ENCODE measurements at places on chromosomes 7 and 10.

- peak; percentile 22 for DNase-seq
Measured at GRCh38 chr7:98240961-98241673, 10.9 kb downstream of the TECPR1 start.

DNA sequence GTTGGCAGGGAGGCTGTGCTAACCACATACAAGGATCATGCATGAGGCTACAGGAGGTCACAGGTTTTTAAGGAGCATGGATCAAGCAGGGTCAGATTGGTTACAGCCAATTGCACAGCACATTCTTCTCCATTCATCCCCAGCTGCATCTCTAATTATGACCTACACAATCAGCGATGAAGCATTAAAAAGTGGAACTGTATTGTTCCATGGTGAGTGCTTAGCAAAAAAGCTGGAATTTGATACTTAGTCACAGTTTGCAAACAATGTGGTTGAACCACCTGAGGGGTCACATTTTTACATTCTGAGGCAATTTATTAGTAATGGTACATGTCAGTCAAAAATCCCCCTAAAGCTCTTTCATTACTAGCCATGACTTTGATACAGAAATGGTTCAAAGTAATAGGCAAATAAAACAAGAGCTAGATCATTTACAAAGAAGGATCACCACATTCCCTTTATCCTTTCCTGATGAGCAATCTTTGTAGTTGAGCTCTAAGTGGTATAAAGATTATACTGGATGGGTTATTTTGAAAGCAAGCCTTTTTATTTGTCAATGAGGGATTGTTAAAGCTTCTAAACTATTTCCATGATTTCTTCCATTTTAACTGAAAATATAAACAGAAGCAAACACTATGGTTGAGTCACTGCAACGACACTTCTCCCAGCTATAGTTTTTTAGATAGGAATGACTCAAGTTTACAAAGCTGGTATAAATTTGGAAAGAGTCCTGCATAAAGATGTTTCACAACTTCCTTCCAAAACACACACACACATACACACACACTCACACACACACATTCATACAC is 217.8 kb upstream of the SEMA3A start:
- DNase-seq: no peak

GRCh38 chr10:132283604-132284382 is 24.0 kb downstream of the STK32C start:
- no peak for DNase-seq

GRCh38 chr10:107914450-107915214 is 750.1 kb upstream of the SORCS1 start:
- no peak for DNase-seq

GRCh38 chr7:42207420-42207819 is 29.6 kb downstream of the GLI3 start:
- DNase-seq: no peak

DNA sequence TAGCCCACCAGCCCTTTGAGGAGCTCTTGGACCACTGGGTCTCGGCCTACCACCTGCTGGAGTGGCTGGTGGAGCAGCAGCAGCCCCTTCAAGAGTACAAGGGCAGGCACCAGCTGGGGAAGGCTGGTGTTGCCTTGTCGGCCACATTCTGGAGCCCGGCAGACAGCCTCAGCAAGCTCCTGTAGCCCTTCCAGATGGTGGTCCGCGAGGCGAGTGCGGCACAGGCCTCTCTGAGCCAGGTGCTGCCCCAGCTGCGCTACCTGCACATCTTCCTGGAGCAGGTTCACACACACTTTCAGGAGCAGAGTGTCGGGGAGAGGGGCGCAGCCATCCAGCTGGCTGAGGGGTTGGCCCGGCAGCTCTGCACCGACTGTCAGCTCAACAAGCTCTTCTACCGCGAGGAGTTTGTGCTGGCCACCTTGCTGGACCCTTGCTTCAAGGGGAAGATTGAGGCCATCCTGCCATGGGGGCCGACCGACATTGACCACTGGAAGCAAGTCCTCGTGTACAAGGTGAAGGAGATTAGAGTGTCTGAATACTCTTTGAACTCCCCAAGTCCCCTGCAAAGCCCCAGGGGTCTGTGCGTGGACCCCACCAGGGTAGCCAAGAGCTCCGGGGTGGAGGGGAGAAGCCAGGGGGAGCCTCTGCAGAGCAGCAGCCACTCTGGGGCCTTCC is 7.0 kb upstream of the ACTR3C start:
- no peak for DNase-seq

GRCh38 chr10:132615341-132616169 is 78.0 kb downstream of the INPP5A start:
- DNase-seq: no peak

DNA sequence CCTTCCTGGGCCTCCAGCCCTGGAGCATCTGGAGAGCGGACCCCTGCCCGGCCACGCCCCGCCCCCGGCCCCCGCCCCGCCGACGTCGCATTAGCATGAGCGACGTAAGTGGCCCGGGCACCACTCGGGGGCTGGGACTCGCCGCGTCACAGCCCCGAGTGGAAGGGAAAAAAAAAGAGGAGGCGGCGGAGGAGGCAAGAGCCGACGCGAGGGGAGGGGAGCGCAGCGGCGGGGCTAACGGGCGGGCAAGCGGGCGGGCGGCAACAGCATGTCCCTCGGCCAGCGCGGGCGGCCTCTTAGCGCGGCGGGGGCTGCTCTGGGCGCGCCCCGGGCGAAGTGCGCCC is at the start of gene SLC18A3:
Gene SLC18A3, plus strand, starts transcription at position 197 of the 344 bp plus-strand sequence. CDS start 431 bp downstream, outside the sequence.
- no peak for DNase-seq

- DNase-seq: no peak
Measured at GRCh38 chr7:92330835-92331438, 85.2 kb downstream of the ANKIB1 start.

DNA sequence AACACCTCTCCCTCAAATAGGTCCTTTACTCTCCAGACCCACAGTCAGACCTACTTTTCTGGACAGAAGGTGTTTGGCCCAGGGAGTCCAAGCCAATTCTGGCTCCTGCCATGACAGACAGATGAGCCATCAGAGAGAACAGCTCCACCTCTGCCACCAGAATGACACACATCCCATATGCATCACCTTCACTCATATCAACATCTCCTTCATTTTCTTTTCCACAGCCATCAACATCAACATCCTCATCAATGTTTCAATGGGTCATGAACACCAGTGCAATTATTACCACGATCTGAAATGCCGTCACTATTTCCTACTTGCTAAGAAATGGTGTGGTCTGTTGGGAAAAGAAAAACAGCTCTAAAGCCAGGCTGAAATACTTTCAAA is 67.9 kb downstream of the CCDC71L start:
- DNase-seq: no peak

GRCh38 chr7:5774790-5775189 is 6.7 kb downstream of the RNF216 start:
- DNase-seq: no peak

DNA sequence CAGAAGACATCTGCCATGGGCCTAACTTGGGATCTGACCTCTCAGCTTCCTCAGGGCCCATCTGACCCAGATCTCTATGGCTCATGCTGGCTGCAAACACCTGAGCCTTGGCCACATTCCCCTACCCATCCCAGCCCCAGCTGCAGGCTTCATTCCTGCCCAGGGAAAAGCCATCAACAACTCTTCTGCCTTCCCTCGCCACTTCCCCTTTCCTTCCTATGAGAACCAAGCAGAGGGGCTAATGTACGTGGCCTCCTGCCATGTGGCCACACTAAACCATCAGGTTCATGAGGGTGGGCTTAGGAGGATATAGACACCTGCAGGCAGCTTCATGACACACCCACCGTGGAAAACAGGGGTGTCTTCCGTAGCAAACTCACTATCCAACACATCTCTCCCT is 312.2 kb downstream of the GALNT17 start:
- no peak for DNase-seq

GRCh38 chr10:119524720-119525070 is 17.8 kb downstream of the RGS10 start:
- DNase-seq: no peak

- no peak for DNase-seq
Measured at GRCh38 chr10:20380401-20380800, 516.7 kb downstream of the NEBL start.

- DNase-seq: no peak
Measured at GRCh38 chr7:106606120-106606519, 54.8 kb downstream of the CCDC71L start.

- DNase-seq: no peak
Measured at GRCh38 chr7:73717991-73718405, 1.5 kb downstream of the STX1A start.

DNA sequence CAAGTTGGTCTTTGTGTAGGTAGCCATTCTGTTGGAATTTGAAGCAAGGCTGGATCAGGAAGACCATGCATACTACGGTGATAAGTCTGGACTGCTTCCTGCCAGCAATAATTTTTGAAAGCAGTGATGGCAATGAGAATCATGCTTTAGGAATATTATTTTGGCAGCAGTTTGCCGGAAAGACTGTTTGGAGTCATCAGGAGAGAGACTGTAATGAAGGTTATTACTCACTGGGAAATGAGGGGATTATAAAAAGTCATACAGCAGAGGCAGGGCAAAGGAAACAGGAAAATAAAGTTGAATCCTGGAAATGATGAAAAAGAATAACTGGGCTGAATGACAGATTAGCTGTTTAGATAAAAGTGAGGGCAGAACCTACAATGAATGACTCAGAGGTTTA is 1136.8 kb upstream of the AUTS2 start:
- DNase-seq: no peak

DNA sequence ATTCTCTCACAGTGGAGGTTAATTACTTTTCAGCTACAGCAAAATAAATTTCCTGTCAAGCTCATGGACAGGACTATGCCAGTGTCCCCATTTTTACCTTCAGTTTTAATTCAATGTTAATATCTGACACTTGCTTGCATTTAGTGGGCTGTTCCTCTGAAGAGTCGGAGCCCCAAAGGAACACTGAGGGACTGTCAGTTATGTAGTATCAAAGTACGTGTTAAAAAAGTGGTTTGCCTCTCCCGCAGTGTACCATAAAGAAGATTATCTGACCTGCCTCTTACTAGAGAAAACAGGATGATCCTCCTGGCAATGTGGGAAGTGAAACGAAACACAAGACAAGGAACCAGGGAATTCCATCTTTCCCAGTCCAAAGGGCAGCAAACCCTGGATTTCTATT is 1010.9 kb upstream of the PHF14 start:
- DNase-seq: no peak

DNA sequence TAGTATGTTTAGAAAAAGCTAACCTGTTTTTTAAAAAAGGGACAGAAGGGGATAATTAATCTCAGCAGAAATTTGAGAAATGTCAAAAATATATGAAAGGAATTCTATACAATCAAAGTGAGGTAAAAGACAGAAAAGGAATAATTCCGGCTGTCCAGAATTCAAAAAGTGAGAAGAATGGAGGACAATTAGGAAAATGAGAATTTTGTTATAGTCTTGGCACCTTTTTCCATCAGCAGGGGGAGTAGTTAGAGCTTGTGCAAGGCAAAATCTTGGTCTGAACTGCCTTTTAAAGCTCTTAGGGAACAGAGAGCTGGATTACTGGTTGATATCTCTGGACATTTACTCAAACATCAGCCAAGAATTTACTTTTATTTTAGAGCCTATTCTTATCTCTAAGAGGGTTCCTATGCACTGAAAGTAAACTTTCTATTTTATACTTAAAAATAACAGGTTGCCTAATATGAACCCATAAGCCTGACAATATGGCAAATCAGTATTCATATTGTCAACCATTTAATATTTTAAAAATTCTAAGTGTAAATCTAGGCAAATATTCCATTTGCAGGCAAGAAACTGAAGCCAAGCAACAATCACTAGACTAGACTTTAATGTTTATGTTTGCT is 185.6 kb downstream of the ANK3 start:
- peak; percentile 55 for DNase-seq

DNA sequence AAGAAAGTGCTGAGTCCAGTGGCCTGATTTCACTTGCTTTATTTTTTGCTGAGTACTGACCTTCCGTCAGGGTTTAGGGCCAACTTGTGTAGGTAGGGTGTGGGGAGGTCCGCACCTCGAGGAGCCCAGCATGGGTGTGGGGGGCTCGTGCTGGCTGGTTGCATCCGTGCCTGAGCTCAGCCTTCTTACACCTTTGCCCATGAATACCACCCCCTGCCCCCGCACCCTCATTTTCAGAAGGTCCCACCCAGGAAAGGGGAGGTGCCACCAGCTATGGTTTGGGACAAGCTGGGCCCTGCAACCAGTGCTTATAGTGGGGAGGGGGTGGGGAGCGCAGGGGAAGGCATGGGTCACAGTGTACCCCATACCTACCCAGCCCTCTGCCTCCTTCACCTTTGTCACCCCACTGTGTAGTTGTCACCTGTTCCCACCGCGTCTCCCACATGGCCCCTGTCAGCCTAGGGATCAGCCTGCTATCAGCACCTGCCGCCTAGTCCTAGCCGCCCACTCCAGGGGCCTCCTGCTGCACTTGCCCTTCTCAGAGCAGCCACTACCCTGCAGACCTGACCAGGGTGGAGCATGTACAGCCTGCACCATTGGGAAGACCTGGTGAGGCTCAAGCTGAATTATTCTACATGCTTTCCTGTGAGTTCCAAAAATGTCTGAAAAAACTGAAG is 146.2 kb upstream of the RET start:
- DNase-seq: no peak

DNA sequence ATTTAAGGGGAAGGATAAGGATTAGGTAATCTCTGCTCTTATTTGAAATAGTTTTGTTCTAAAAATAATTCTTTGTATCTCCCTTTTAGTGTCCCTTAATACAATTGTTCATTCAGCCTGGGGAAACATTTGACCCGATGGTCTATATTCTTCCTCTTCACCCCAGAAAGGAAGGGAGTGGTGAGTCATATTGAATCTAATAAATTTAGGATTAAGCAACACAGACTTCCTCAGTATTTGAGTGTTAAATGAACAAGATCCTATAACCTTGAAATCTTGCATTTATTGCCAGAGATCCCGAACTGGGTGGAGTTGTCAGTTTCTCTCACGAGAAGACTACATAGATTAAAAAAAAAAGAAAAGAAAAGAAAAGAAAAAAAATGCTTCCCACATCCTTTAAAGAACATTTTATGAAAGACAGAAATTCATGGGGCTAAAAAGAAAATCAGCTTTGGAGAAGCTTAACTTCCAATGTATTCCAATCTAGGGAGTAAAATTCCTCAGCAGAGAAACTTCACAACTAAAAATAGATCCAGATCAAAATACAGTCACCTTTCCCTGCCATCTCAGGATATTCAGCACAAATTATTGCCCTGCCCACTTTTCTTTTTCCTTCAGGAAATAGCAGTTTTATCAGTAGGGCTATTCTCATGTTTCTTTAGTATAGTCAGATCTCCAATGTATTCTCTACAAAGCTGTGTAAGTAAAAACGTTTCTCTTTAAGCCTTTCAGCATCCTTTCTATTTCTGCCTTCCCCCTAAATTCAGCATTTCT is 82.2 kb downstream of the SEMA3D start:
- DNase-seq: no peak

- DNase-seq: no peak
Measured at GRCh38 chr7:100169147-100169850, 882 bp upstream of the GAL3ST4 start.

- DNase-seq: no peak
Measured at GRCh38 chr10:131399981-131400380, 88.5 kb upstream of the TCERG1L start.

DNA sequence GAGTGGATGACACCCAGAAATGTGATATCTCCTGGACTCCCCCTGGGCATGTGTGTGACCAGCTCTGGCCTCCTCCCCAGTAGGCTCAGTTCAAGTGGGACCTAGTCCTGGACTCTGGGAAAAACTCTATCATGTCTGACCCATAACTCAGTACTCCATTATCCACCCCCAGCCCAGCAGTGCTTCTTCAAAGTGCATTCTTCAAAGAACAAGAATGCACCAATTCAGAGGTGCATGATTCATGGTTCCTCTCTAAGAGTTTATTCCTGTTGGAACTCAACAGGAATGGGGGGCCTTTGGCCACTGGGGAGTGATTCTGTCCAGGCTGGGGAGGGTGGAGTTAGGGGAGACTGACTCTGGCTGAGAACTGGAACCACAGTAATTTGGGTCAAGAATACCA is 173.6 kb upstream of the CXCL12 start:
- DNase-seq: no peak

- DNase-seq: peak; percentile 56
Measured at GRCh38 chr10:35643151-35644049, 1.3 kb upstream of the FZD8 start.

All from globus pallidus (tissue), 1 donor.